ENCODE measurements at places on chromosomes 12 and 14.

GRCh38 chr14:74947353-74948227 lies 7.8 kb downstream of the PGF start:
- no peak for DNase-seq

DNA sequence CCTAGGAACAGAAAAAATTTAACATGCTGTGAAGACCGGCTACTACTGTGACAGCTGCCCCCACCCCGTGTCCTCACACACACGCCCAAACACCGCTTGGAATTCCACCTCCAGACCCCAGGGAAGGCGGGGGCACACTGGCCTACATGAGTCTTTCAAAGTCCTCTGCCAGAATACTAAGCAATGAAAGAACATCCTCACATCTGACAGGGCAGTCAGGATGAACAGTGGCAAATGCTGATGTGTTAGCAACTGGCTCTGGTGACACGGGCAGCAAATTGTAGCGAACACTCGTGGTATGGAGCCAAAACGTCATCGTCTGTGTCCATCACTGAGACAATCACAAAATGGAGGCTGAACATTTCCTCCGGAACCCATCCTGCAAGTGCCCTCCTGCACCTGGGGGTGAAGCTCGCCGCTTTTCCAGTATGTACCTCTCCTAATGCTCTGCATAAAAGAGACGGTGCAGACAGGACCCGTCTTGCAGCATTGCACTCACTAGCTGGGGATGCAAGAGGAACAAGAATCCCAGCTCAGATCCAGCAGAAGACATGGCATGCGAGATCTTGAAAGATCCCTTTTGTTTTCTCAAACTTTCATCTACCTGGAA lies 94.8 kb downstream of the BCL11B start:
- peak; percentile 14 for DNase-seq

DNA sequence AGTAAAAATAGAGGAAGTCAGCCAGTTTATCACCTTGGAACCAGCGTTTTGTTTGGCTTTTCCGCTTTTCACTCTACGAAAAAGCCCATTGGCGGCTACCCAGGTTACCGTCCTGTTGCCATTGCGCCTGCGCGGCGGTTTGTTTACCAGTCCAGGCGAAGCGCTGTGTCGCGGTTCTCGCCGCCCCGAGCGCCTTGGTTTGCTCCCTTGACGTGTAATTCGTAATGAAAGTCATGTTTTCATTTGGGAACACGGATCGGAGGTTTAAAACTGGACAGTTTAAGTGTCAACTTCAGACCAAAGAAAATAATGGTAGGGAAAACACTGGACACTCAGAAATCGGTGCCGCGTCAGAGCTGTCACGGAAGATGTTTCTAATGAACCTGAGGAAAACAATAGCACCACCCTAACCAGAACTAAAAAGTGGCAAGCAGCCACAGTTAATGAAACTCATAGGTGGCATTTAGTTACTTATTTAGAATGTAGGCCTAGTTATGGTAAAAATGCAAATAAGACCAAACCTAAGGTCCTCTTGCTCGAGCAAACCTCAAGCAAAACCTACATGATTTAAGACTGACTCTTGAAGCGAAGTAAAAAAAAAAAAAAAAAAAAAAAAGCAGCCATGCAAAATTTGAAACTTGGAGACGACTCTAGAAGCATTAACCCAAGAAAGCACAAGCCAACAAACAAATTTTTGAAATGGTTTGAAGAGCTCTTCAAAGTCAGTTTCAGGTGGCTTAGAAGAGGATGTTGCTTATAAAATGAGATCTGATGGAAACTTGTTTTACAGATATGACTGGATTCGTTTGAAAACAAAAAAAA lies 790 bp upstream of the GPR19 start:
- DNase-seq: peak; percentile 95

- DNase-seq: no peak
These were observed 133.6 kb upstream of the NCOR2 start for GRCh38 chr12:124700810-124701592.

DNA sequence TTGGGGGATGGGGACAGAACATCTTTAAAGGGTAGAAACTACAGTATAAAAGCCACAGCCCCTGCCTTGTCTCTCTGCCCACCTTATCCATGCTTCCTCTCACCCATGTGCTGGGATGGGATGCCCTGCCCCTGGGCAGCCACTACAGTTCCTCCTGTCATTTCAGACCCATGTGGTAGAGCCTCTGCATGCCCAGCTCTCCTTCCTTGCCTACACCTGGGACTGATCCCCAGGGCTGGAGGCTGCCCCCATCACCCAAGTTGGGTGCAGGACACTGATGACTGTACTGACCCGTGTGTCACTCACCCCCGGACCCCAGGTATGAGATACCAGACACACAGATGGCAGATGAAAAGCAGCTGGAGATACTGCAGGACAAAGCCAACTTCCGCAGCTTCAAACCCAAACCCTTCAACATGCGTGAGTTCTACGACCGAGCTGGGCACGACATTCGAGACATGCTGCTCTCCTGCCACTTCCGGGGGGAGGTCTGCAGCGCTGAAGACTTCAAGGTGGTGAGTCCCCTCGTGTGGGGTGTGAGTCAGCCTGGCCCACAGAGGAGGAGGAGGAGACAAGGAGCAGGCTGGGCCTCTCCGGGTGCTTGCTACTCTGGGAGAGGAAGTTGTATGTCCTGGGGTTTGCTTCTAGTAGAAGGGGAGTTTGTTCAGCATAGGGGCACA lies 2.2 kb downstream of the ASIC1 start:
- peak; percentile 74 for DNase-seq

DNA sequence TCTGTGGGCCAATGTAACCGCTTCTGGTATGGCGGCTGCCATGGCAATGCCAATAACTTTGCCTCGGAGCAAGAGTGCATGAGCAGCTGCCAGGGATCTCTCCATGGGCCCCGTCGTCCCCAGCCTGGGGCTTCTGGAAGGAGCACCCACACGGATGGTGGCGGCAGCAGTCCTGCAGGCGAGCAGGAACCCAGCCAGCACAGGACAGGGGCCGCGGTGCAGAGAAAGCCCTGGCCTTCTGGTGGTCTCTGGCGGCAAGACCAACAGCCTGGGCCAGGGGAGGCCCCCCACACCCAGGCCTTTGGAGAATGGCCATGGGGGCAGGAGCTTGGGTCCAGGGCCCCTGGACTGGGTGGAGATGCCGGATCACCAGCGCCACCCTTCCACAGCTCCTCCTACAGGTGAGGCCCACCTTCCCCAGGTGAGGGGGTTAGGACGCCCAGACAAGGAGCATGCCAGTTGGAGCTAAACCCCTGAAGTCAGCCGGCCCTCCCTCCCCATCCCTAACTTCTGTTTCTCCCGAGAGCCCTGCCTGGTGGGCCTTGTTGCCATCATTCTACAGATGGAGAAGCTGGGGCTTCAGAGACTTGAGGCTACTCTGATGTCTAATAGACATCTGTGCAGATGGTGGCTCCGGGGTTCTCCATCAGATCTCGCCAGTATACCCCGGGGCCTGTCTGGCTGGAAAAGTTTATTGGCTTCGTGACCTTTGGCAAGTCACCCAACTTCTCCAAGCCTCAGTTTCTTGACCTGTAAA lies 25.3 kb downstream of the PAPLN start:
- no peak for DNase-seq

DNA sequence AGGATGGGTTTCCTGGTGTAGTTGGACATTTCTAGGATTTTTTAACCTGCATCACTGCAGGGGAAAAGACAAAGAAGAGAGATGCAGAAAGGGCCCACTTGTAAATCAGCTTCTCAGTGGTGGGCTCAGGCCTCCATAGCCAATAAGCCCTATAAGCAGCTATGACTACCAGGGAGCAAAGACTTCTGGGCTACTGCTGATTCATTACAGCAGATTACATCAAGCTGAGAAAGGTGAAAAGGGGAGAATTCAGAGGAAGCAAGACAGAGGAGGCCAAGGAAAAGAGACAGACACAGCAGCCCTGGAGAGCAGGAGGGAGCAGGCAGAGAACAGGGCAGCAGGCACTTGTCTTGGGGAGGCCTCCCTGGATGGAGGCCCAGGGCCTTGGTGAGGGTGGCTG lies 95.2 kb downstream of the KCNA5 start:
- no peak for DNase-seq

- DNase-seq: peak; percentile 39
These were observed 101.0 kb upstream of the GZMB start for GRCh38 chr14:24734917-24735500.

Measured in activated naive CD4-positive, alpha-beta T cell treated with anti-CD3 and anti-CD28 coated beads, Interleukin-2, amount 10 ng/mL, durations not matched to agents 7 days and 5 days (primary cell).